GM10248 (cell line): ENCODE measurements at places on chromosomes 12 and 14.

DNA sequence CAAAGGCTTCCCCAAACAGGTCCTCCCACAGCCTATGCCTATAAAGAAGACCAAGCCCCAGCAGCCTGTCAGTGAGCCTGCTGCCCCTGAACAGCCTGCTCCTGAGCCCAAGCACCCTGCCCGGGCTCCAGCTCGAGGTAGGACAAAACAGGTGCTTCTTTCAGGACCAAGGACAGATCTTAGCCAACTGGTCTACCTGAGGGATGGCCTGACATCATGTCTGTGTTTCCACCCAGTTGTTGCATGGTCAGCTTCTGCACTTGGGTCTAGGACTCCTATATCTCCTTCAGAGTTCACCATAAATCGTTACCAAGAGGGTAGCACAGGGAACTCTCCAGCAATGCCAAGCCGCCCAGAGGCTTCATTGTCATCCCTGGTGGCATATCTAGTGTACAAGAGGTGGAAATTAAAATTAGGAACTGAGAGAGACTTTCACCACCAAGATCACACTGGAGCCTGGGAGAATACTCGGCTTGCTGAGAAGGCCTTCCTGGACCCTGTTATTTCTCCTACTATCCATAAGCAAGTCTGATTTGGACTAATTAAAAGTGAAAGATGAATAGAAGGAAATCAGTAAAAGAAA lies 38.2 kb upstream of the OAS1 start:
- DNase-seq, result peak; percentile 26

- DNase-seq, result no peak
These were observed 598.8 kb downstream of the C12orf50 start for GRCh38 chr12:87430444-87430843.

- DNase-seq, result no peak
These were observed 26.7 kb upstream of the BLTP3B start for GRCh38 chr12:100169345-100169744.

GRCh38 chr14:61780125-61780524 lies 17.9 kb downstream of the SNAPC1 start:
- DNase-seq, result peak; percentile 35

GRCh38 chr12:47763481-47764346 lies 5.0 kb upstream of the RAPGEF3 start:
- DNase-seq, result no peak

GRCh38 chr12:116458492-116458891 lies 100.7 kb upstream of the MAP1LC3B2 start:
- DNase-seq, result no peak

DNA sequence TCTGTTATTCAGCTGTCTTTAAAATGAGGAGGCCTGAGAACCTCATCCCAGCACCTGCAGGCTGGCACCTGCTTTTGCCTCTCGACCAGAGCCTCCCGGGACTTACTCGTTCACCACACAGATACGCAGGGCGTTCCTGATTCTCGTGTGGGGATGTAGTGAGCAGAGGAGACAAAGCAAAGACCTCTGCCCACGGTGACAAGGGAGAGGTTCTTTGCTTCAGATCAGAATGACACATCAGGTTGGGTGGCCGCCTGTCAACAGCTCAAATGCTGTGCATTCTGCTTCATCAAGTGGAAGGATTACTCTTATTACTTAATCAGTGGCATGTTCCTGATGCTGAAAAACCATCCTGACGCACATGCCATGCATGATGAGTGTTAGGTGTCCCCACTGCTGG lies 24.4 kb downstream of the DEGS2 start:
- DNase-seq, result no peak

- DNase-seq, result no peak
These were observed 7.3 kb upstream of the CLMN start for GRCh38 chr14:95326987-95327386.

GRCh38 chr12:126518596-126519200 lies 1453.5 kb downstream of the AACS start:
- DNase-seq, result no peak
